ENCODE measurements at places on chromosomes 12 and 14.
A peak's percentile ranks its signal among the peaks of the same experiment; 100 is the strongest.

- no peak for DNase-seq
These were observed 80.3 kb upstream of the TRAF3 start for GRCh38 chr14:102696856-102697495.

DNA sequence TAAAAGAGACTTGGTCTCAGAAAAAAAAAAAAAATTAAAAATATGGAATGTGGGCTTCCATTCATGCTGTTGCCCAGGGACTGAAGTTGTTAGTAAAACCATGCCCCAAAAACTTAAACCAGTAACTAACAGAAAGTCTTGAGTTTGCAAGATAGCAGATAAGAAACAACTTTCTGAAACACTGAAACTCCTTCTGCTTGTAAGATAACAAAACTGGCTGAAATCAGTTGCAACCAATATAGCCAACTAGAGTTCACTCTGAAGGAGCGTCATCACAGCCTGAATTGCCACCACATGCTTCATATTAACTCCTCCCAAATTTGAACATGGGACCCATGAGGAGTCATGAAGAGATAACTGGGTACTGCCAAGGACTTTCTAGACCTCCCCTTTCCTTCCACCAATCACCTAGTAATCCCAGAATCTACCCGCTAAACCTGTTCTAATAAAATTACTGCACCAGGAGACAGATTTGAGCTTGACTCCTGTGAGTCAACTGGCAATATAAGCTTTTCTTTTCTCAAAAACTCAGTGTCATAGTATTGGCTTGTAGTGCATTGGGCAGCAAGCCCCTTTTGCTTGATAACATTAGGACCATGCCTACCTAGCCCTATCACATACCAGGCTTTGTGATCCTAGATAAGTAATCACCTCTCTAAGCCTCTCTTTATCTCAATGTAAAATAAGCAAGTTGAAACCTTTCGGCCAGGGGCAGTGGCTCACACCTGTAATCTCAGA lies 53.6 kb downstream of the R3HDM2 start:
- no peak for DNase-seq

- DNase-seq: no peak
These were observed 907 bp upstream of the EFS start for GRCh38 chr14:23365732-23366425.

DNA sequence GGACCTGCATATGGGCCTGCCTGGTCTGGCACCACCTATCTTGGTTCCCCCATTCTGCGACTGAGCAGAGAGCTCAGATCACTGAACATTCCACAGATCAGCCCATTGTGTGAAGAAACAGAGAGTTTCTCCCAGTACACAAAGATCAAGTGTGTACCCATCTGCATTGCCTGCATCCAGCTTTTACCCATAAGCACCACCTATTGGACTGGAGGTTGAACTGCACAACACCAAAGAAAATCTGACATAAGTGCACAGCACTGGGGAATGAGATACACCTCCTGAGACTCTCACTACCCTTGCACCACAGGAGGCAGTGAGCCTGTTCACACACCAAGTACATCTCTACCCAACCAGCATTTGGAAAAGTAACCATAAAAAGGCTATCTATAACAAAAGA lies 362.6 kb upstream of the CLEC14A start:
- DNase-seq: no peak

- no peak for DNase-seq
These were observed 91.9 kb upstream of the CPM start for GRCh38 chr12:69024907-69025306.

DNA sequence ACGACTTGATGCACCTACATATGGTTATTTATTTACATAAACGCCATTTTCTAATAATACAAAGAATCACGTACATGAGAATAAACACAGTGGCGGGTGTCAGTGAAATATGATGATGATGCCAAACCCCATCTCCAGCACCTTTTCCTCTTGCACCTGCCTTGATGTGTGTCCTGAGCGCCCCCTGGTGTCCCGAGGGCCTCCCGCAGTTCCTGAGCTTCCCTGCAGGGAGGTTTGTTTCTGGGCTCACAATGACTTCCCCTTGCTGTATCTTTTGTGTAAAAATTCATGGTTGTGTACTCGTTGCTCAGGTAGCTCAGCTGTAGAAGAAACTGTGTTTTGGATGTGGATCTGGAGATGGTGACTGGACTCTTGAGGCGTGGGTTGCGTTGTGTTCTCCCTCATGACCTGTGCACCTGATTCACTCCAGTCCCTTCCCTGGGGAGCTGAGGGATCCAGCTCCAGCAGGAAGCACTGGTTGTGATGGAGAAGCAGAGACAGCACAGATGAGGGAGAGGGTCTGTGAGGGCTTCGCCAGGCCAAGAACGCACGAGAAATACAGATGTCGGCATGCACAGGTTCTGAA lies 1037.8 kb downstream of the TMEM121 start:
- DNase-seq: no peak

- DNase-seq: no peak
These were observed 169.4 kb upstream of the PLEKHG7 start for GRCh38 chr12:92533280-92533890.

GRCh38 chr12:42483521-42483790 lies 106.1 kb downstream of the PRICKLE1 start:
- no peak for DNase-seq

DNA sequence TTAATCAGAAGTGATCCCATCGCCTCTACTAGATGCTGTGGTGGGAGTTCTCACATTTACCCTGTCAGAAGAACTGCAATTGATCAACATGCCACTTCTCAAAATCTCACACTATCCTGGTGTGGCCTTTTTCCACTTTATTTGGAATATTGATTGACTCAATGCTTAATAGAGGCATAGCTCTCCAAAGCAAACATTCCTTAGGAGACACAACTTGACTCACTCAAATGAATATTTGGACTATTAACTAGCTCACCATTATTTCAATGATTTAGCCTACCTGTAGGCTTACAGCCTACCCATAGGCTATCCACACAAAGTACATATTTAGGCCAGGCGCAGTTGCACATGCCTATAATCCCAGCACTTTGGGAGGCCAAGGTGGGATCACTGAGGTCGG lies 186.5 kb downstream of the KLHL28 start:
- no peak for DNase-seq

GRCh38 chr14:23548351-23549318 lies 2.9 kb downstream of the ZFHX2 start:
- DNase-seq: no peak

DNA sequence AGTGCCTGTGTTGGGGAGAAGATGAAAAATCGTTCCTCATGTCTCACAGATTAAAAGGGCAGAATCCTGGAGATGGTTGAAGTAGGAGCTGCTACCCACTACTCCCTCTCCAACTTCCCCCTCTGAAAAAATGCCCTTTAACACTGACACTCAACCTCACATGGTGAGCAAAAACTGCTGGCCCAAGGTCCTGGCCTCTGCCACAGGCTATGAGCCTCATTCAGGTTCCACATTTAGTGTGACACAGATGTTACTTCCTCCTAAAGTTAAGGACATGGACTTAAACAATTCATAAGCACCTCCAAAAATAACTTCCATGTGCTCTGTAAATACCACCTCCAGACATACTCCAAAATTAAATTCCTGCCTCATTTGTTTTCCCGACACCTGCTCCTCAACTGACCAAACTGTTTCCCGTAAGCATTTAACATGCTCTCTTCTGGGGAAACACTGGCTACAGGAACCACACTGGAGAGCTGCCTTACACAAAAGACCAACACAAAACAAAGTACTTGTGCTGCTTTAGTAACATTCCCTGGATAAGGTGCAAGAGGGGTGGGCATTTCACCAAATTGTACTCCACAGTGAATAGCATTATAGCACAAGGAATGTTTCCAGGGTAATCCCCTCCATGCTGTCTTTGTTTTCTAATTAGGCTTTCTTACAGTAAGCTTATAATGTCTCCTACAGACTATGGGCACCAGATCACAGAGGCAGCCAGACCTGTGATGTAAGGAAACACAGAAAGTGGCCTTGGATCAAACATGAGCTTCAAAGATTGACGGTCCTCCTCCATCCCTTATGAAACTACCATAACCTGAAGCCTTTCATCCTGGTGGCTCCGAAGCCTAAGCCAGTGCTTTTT lies 57.0 kb downstream of the PHLDA1 start:
- no peak for DNase-seq

- peak; percentile 56 for DNase-seq
These were observed 329.8 kb downstream of the CACNA1C start for GRCh38 chr12:2382370-2383155.

DNA sequence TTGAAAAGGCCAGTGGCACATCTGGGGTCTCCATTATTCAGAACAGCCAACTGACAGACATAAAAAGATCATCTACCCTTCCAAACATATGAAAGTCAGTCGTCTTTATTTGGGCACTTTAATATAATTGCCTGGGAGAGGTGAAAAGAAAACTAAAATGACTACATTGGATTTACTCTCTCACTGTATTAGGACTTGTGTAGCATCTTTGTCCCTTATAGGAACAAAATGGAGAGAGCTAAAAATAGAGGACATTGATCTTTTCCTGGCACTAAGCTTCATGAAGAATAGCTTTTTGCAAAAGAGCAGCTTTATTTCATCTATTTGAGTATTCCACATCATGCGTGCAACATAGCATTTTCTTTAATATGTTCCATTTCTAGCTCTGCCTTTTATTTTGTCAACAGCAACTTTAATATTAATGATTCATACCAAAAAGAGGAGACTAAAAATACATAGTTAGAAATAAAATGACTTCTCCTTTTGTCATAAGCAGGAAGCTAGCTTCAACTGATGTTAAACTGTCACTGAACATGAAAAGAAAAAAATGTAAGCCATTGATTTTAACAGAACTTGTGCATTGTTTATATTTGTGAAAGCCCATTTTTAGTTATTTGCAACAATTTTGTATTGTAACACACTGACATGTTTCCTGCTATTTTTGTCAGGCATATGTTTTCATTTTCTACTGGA lies 254.6 kb downstream of the SEC23A start:
- no peak for DNase-seq

DNA sequence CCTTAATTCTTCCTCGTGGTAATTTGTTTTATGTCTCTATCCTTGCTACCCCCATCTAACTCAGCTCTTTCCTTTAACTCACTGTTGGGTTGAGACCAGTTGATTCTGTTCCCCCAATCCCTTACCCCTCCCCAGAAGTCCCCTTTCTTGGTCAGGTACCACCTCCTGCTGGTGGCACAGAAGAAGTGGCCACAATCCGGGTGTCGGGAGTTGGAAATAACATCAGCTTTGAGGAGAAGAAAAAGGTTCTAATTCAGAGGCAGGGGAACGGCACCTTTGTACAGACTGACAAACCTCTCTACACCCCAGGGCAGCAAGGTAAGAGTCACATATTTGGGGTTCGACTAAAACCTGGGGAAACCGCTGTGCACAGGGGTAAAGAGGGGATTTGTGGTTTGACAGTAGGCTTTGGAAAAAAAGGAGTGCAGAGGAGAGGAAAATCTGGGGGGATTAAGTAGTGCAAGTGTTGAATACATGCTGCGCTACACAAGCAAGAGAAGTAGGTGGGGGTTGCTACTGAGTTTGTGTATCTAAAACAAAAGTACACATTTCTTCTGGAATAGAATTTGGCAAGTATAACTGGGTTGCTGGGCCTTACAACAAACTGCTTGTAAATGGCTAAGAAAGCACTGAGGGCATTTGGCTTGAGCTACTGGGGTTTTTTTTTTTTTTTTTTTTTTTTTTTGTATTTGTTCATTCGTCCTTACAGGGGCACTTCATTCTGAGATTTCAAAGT lies 1.3 kb downstream of the A2ML1 start:
- DNase-seq: no peak

DNA sequence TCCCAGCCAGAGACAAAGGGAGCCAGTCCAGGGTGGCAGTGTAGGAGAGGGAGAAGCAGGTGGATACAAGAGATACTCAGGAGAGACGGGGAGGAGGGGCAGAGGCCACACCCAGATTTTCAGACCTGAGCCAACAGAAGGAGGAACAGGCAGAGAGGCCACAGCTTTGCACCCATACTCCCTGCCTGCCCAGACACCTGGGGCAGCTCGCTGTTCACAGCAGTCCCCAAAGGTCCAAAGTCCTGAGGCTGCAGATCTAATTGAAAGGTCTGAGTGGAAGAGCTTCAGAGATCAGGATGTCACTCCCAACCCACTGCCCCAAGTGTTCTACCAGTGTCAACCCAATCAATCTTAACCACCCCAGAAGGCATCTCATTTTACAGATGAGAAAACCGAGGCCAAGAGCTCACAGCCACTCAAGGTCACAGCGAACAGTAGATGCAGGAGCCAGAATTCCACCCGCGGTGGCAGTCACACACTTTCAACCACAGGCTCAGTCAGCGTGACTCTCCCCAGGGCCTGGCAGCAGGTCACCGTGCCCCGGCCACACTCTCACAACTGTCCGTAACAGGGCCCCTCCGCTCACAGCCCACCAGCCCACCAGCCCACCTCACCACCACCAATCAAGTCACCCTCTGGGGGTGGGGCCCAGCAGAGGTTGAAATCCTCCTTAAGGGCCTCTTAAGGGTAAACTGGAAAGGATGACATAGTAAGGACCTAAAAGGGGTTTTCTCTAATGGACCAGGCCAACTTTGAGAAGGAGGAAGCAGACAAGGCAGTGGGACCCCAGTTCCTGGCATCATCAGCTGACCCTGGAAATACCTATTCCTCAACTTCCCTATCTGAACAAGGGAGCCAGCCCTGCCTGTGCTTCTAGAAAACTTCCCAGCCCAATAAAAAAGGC lies 33.3 kb downstream of the ACTN1 start:
- no peak for DNase-seq

DNA sequence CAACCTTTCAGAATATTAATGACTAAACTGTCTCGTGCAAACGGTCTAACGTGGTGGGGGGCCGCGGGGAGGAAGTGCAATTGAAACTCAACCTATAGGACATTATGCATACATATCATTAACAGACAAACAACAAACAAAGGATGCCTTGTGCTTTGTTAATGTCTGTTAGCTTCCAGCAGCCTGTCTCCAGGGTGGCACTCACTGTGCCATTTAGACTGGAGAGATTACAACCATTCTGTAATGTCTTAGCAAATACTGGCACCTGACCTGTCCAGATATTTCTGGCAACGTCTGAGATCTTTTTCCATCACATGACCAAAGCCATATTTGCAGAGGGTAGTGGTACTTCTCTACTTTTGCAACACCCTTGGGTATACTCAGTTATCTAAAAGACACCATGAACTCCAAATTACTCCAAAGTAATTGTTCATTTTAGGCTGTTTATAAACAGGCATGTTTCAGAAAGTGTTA lies 11.6 kb downstream of the BHLHE41 start:
- no peak for DNase-seq

GRCh38 chr14:37623971-37624370 lies 28.5 kb downstream of the TTC6 start:
- DNase-seq: no peak

GRCh38 chr14:67749341-67750084 lies 47.8 kb downstream of the RDH12 start:
- DNase-seq: no peak

Data from RCC 7860 (cell line).